ENCODE measurements at places on chromosomes 5 and 9.

DNA sequence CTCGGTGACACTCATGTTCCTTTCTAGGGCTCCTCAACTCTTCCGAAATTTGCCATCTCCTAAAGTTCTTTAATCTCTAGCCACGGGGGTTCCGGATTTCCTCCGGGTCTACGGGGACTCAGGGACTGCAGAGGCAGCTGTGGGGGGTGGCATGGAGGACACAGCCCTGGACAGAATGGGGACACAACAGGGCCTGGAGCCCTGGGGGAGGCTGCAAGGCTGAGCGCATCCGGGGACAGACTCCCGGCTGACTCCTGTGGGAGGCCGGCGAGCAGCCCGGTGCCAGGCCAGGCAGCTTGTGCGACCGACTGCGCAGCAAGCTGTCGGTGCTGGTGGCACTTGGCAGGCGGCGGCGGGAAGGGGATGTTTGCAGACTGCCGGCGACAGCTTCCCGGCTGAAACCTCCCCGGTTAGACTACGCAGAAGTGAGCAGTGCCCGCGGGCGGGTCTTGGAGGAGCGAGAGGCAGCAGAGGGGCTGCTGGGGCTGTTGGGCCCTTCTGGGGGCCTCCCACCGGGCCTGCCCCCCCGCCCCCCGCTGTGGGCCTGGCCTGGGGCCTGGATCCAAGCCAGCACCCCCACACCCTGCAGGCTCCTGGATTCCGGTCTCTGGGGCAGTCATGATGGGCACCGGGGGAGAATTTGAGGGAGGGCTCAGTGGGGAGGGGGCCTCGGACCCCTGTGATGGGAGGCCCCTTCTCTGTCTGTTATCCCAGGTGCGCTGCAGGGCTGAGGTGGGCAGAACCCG, 28.7 kb upstream of the UBAC1 start:
- DNase-seq, result peak; percentile 5

- no peak for DNase-seq
Observed at GRCh38 chr5:153222936-153223335, 267.5 kb upstream of the GRIA1 start.

- no peak for DNase-seq
Observed at GRCh38 chr9:106921341-106921899, 58.5 kb downstream of the ZNF462 start.

DNA sequence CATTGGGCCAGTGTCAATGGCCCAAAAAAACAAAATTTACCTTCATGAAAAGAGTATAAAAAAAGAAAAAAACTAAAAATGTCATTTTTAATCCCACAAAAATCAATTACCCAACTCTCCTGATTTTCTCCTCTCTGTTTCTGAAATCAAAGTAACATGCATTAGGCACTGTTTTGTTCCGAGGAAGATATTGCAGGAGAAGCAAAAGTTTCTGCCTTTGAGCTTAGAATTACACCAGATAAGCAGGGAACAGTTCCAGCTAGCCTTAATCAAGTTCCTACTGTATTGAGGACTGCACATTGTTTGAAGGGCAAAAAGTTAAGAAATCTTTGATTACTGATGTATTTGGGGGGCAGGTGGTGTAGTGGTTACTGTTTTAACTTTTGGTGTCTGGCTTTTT, 1.1 kb upstream of the PRKAA1 start:
- no peak for DNase-seq

DNA sequence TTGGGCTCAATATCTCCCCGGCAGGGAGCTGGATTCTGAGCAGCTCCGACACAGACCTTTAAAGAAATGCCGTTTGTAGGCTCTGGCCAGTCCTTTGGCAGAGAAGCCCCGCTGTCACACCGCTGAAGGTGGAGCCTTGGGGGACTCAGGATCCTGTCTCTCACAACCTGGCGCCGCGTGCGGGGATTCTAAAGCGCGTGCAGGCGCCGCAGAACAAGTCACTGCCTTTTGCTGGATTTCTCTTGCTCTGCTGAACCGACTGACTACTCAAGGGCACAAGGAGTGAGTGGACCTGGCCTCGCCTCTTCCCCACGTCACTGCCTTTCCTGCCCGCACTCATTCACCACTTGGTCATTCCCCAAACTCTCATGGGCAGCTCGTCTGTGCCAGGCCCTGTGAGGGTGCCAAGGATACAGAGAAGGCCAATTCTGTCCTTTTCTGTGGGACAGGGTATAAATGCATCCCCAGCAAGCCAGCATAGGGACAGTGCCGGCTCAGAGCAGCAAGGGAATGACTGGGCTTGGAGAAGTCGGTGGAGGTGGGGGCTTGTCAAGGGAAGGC, 69.3 kb downstream of the CRB2 start:
- no peak for DNase-seq

DNA sequence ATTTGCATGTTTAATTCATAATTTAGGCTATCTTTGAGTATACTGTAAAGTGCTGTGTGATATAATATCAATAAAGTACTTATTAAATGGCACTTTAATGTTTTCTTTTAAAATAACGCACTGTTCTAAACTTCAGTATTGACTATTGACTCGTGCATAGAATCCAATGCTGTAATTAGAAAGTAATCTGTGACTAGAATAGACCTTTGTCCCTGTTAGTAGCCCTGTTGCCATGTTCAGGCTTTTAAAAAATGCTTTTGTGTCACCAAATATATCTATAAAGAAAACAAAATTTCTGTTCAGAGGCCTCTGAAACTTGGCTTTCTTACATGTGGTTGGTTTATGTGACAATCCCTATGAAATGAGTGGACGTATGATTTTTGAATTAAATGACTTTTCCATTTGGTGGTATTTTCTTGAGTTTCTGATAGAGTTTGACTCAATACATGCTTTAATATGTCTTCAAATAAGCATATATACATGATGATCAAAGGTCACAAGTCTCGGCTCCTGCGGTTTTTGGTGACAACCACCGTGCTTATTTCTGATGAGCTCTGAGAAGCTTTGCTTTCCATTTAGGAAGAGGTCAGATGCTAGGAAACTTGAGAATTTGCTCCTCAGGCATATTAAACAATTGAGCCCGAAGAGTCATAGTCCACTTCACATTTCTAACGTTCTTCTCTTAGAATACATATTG, 174.7 kb downstream of the NR3C1 start:
- peak; percentile 24 for DNase-seq

DNA sequence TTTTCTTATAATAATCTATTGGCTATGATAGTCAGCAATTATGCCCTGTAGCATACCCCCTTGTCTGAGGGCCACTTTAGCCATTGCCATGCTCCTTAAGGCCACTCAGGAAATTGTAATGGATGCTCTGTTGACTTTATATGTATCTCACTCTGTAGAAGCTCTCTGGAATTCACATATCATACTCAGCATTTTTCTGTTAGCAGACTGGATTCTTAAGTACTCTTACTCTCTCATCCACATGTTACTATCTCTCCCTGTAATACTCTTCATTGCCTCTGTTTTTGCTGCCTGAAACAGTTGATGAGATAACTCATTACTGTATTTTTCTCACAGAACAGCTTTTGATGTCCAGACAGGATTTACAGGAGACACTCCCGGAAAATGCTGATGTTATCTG, 24.2 kb downstream of the TMEM232 start:
- DNase-seq, result no peak

- peak; percentile 27 for DNase-seq
Observed at GRCh38 chr9:126519660-126520420, 93.9 kb upstream of the LMX1B start.
